Breast epithelium (tissue), 4 donors: ENCODE measurements at places on chromosomes 3 and 15.

- H3K27ac ChIP-seq, result no peak overlapping the region
- no peaks in the 10 kb centered on the region for H3K27me3 ChIP-seq
- no peak for DNase-seq
- H3K4me3 ChIP-seq, result no peak overlapping the region
- H3K36me3 ChIP-seq, result no peaks in the 10 kb centered on the region
- no peaks in the 10 kb centered on the region for H3K4me1 ChIP-seq
Measured at GRCh38 chr3:119211193-119211592, 29.5 kb downstream of the B4GALT4 start.

- H3K27ac ChIP-seq, result no peak overlapping the region
- H3K4me3 ChIP-seq, result no peak overlapping the region
- H3K36me3 ChIP-seq, result no peaks in the 10 kb centered on the region
- H3K27me3 ChIP-seq, result no peaks in the 10 kb centered on the region
- DNase-seq, result no peak
Measured at GRCh38 chr3:195019335-195019734, 251.6 kb downstream of the XXYLT1 start.

DNA sequence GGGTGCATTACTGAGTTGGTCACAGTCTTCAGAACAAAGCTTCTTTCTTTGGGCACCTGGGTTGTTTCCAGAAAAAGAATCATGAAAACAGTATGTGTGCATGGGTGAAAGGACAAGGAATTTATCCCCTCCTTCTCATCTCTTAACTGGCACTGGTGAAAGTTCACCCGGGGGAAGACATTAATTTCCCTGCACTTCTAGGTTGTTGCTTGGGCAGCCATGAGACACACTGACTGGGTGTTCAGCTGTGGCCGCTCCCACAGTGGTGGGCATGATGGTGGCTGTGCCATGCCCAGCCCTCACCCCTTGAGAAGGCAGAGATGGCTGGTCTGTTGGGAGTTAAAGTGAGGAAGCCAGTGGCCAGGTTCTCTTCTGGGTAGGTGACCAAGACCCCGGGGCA, 16.6 kb upstream of the KY start:
- H3K27me3 ChIP-seq, result no peaks in the 10 kb centered on the region
- H3K27ac ChIP-seq, result peak overlapping the region; percentile 80
- no peak for DNase-seq
- no peaks in the 10 kb centered on the region for H3K36me3 ChIP-seq

GRCh38 chr3:182913889-182914288, 66.4 kb downstream of the DCUN1D1 start:
- H3K27me3 ChIP-seq, result no peaks in the 10 kb centered on the region
- H3K4me1 ChIP-seq, result no peaks in the 10 kb centered on the region
- DNase-seq, result no peak
- no peak overlapping the region for H3K4me3 ChIP-seq
- no peak overlapping the region for H3K27ac ChIP-seq

- H3K27me3 ChIP-seq, result peaks cover 36% of the 10 kb centered on the region
- H3K36me3 ChIP-seq, result no peaks in the 10 kb centered on the region
Measured at GRCh38 chr15:40285151-40285550, 2.3 kb upstream of the ANKRD63 start.

DNA sequence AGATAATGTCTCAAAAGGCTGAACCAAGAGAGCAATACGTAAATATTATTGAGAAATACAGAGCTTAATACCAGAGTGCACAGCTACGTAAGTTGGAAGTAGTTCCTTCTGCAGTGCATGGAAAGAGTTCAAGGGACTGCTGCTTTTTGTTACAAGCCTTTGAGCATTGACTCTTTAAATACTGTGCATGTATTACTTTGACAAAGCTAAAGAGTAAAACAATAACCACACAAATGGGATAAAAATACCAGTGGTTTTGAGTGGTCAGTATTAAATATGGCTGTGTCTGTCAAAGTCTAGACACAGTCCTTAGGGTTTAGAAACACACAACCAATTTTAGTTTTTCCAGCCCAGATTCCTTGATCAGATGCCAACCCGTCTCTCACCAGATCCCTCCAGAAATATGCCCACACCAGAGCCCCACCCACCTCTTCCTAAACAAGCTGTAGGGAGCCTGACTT, 62.1 kb downstream of the SSR3 start:
- H3K4me1 ChIP-seq, result no peaks in the 10 kb centered on the region
- no peak overlapping the region for H3K4me3 ChIP-seq
- H3K27ac ChIP-seq, result no peak overlapping the region
- no peaks in the 10 kb centered on the region for H3K27me3 ChIP-seq
- no peak for DNase-seq

DNA sequence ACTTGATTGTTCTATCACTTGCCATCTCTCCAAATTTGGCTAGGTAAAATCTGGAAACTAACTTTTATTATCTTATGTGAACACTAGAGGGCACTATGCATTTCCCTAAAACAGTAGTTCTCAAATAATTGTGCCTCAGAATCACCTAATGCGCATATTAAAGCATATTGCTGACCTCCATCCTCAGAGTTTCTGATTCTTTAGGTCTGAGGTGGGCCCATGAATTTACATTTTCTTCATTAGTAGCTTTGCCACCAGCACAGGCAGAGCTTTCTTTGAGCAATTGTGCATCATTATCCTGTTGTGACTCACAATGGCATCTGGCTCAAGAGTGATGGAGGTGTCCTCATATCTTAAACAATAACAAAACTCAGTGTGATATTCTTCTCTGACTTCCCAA, 17.5 kb upstream of the BCHE start:
- no peaks in the 10 kb centered on the region for H3K27me3 ChIP-seq
- H3K4me1 ChIP-seq, result no peaks in the 10 kb centered on the region
- no peak overlapping the region for H3K27ac ChIP-seq
- no peak for DNase-seq
- H3K36me3 ChIP-seq, result no peaks in the 10 kb centered on the region

DNA sequence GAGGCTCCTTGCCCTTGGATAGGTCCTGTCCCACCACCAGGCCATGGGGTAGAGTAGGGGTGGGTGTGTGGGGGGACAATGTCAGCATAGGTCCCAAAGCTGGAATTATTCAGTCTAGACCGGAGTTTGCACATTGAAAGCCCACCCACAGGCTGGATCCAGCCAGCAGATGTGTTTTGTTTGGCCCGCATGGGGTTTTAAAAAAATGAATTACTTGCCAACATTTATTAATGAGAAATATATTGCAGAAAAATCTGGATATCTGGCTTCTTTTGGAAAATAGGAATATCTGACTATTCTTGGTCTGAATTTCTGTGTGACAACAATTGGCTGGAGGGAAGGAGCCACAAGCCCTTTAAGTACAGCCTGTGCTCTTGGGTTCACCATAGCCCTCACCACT, 17.3 kb upstream of the LRIG1 start:
- no peak for DNase-seq
- H3K4me1 ChIP-seq, result no peaks in the 10 kb centered on the region
- H3K4me3 ChIP-seq, result no peak overlapping the region
- no peaks in the 10 kb centered on the region for H3K27me3 ChIP-seq
- no peak overlapping the region for H3K27ac ChIP-seq

- no peak for DNase-seq
- no peaks in the 10 kb centered on the region for H3K27me3 ChIP-seq
- H3K36me3 ChIP-seq, result no peaks in the 10 kb centered on the region
- no peak overlapping the region for H3K27ac ChIP-seq
Measured at GRCh38 chr15:50315814-50316630, 39.0 kb downstream of the GABPB1 start.

DNA sequence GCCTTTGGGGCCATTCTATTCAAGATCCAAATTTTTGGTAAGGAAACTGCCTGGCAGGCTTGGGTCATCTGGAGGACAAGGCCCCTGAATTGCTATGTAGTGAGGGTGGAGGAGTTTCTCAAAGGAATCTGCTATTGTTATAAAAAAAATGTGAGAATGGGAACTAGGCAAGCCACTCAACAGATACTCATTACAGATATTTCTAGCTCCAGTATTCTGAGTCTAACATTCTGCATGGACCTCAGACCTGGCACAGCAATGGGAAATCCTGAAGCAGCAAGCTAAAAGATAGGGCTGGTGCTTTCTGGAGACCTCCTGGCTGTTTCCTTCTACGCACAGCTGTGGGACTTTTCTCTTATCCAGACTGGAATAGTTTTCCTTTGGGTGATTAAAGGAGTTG, 430.7 kb upstream of the RBMS3 start:
- H3K4me1 ChIP-seq, result no peaks in the 10 kb centered on the region
- no peaks in the 10 kb centered on the region for H3K36me3 ChIP-seq
- H3K27me3 ChIP-seq, result no peaks in the 10 kb centered on the region
- peak overlapping the region; percentile 19 for H3K27ac ChIP-seq

DNA sequence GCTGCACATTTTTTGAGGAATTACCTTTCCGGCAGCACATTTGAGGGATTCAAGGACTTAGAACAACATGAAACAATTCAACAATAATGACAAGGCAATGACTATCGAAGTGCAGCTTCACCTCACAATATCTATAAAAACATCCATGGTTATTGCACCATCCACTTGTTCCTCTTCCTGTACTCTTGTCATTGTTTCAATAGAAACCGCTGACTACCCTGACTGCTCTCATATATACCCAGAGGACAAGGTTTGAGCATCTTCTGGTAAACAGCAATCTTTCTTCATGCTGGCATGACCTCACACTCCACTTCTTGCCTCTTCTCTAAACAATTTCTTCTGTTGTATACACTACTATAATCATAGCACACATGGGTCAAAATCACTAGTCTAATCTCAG, 864.9 kb downstream of the FHIT start:
- H3K27me3 ChIP-seq, result no peaks in the 10 kb centered on the region
- H3K4me3 ChIP-seq, result no peak overlapping the region
- H3K27ac ChIP-seq, result no peak overlapping the region
- no peak for DNase-seq

GRCh38 chr3:172582712-172583111, 59.5 kb upstream of the TNFSF10 start:
- no peak overlapping the region for H3K4me3 ChIP-seq
- no peak overlapping the region for H3K27ac ChIP-seq
- H3K36me3 ChIP-seq, result no peaks in the 10 kb centered on the region
- no peak for DNase-seq

DNA sequence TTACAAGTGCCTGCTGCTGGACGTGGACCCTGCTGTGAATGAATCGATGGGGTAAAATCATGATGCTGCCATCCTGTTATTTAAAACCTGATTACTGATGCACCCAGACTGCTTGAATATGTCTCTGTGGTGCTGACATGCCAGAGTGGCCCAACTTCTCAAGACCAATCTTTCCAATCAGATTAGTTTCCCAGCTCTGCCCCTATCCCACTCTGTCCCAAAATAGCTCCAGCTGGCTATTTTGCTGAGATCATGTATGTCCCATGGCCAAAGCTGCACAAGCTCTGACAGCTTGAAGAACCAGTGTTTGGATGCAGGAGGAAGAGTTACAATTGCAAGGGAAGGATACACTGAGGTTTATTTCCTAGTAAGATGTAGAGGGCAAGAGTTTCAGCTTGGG, 153.6 kb downstream of the TMEM108 start:
- no peaks in the 10 kb centered on the region for H3K36me3 ChIP-seq
- no peak overlapping the region for H3K4me3 ChIP-seq
- H3K4me1 ChIP-seq, result no peaks in the 10 kb centered on the region
- H3K27ac ChIP-seq, result no peak overlapping the region
- DNase-seq, result no peak
